Activated CD4-positive, alpha-beta T cell treated with anti-CD3 and anti-CD28 coated beads for 24 hours (primary cell): ENCODE measurements at places on chromosomes 6 and 20.

GRCh38 chr6:93048381-93048780 is 371.0 kb downstream of the EPHA7 start:
- DNase-seq = no peak

- DNase-seq = no peak
Observed at GRCh38 chr20:5220321-5221060, 93.7 kb downstream of the CDS2 start.

DNA sequence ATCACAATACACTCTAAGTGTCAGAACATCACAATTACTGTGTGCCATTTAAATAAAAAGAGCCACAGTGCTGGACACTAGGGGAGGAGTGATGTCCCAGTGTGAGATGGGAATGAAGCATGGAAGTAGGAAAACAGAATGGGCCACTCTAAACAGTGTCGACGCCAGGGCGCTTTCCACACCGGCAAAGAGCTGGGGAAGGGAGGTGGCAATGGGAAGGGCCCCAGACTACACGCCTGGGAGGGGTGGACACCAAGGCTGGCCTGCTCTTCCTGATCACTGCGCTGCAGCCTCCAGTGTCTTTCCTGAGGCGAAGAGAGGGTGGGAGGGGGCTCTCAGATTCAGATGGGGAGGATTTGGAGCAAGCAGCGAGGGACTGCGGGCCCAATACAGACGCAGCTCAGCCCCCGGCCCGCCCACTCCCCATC is 75.9 kb downstream of the ERMARD start:
- no peak for DNase-seq

DNA sequence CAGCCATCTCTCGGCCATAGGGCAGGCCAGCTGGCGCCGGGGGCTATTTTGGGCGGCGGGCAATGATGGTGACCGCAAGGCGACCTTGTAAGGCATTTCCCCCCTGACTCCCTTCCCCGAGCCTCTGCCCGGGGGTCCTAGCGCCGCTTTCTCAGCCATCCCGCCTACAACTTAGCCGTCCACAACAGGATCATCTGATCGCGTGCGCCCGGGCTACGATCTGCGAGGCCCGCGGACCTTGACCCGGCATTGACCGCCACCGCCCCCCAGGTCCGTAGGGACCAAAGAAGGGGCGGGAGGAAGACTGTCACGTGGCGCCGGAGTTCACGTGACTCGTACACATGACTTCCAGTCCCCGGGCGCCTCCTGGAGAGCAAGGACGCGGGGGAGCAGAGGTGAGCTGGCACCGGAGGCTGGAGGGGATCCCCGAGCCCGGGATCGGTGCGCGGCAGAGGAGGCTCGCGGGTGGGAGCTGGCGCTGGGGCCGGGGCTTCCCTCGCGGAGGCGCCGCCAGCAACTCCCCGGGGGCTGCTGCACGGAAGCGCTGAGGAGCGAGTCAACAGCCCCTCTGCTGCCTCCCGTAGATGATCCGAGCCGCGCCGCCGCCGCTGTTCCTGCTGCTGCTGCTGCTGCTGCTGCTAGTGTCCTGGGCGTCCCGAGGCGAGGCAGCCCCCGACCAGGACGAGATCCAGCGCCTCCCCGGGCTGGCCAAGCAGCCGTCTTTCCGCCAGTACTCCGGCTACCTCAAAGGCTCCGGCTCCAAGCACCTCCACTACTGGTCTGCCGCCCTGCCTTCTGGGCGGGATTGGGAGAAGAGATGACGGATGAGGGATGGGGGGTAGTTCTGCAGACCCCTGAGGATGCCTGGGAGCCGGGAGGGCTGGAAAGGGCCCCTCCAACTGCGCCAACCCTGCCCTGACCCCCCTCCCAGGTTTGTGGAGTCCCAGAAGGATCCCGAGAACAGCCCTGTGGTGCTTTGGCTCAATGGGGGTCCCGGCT is at the start of the genes CTSA and NEURL2:
CTSA (plus strand) TSS at position 351 of the 999 bp plus-strand sequence; CDS start at position 585, 234 bp downstream.
NEURL2 (minus strand) TSS at position 224 of the 999 bp plus-strand sequence; CDS start at position 7, 217 bp downstream.
- DNase-seq = peak; percentile 78
